ENCODE measurements at places on chromosomes 2 and 18.
A peak's percentile ranks its signal among the peaks of the same experiment; 100 is the strongest.

DNA sequence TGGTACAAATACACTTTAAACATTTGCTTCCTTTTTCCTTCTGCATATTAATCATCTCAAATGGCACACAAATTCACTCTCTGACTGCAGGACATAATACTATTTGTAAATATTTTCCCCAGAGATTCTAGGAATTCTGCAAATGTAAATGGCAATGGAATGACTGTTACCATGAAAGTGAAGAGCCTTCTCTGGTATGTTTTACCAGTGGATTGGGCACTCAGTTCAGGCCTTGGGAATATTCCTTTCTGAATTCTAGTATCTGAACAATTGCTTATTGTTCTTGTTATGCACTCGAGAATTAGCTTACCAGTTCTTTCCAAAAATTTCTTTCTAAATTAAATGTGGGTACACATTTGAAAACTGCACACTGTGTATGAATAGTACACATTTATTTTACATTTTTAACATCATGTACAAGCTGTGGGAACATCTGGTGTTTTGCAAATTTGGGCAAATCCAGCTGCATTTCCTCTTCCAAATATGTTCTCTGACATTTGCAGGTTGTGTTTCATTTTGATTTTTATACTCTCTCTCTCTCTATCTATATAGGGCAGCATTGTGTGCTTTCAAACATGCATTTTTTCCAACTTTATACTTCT lies 289.1 kb downstream of the NBAS start:
- no peak for DNase-seq

- DNase-seq: no peak
Measured at GRCh38 chr2:42367835-42368234, 6.8 kb upstream of the COX7A2L start.

- DNase-seq: no peak
Measured at GRCh38 chr2:74164761-74165160, 13.9 kb downstream of the MOB1A start.

GRCh38 chr18:63346031-63346430 lies 21.0 kb downstream of the KDSR start:
- no peak for DNase-seq

DNA sequence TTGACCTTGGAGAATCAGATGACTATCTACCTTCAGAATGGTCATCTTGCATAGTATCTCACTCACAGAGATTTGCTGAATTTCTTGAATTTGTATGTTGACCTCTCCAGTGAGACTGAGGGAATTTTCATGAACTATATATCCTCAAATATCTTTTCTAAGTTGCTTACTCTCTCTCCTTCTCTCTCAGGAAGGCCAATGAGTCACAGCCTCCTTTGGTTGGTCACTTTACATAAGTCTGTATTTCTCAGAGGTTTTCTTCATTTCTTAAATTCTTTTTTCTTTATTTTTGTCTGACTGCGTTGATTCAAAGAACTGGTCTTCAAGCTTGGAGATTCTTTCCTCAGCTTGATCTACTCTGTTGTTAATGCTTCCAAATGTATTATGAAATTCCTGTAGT lies 51.7 kb downstream of the VIT start:
- no peak for DNase-seq

GRCh38 chr2:235500761-235501672 lies 7.2 kb downstream of the AGAP1 start:
- no peak for DNase-seq

- no peak for DNase-seq
Measured at GRCh38 chr2:36858551-36859365, 107.6 kb downstream of the STRN start.

DNA sequence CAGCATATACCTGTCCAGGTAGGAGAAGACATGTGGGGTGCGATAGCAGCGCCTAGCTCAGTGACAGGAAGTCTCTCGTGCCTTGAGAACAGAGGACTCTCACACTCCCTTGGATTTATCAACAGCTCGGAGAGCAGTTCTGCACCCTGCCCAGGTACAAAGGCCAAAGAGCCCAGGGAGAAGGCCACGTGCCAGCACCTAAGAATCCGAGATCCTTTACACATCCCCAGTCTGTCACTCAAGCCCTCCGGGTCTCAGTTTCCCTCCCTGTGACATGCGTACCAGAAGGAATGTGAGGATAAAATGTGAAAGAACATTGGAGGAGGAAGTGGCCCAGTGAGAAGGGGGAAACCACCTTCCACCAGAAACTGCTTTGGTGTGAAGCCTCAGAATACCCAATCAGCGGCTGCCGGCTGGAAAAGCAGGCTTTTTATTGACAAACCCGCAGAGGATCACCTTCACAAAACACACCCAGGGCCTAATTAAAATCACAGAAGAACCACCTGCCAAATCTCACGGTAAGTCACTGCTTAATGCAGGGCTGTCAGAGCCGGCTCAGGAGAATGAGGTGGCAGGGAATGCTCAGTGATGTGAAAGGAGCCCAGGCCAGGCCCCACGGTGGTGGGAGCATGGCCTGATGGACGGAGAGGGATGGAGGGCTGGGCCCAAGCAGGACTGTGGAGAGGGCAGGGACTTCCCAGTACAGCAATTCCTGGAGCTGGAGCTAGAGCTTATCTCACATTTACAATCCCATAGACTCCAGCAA lies 66.3 kb downstream of the MYO5B start:
- DNase-seq: no peak

DNA sequence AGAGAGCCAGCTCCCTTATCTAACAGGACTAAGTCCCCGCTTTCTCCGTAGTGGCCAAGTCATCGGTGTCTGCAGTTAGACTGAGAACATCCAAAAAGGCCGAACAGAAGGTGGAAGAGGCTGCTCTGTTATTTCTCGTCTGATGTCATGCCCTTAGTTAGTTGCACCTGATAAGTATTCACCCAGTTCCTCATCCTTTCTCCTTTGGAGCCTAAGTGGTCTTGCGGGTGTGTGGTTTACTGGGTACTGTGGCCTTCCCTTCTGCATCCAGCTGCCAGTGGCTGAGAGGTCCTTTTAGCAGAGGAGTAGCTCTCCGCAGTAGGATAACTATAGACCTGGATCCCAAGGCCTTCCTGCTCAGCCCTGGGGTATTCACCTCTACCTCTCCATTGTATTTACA lies 211.6 kb downstream of the BCL2 start:
- DNase-seq: no peak

GRCh38 chr2:10331027-10331701 lies 28.5 kb downstream of the HPCAL1 start:
- DNase-seq: no peak

DNA sequence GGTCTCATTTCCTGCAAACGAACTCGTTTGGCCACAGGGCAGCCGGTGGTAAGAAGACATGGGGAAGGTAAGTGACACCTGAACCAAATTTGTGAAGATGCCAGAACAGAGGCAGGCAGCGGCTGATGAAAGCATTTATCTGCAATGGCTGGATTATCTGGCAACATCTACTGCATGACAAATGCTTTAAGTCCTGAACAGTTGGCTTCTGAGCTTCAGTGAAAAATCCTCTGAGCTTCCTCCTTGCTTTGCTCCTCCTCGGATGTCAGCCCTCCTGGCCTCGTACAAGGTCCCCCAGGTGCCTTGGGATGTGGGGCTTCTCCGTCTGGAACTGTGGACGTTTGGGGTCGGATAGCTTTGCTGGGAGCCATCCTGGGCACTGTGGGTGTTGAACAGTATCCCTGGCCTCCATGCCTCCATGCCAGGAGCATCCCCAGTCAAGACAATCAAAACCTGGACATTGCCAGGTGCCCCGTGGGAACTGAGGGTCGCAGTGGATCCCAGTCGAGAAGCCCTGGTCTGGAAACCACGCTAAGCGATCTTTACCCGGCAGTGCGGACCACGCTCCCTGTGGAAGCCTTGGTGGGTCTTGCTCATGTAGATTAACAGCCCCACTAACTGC lies 49.3 kb downstream of the KCNG2 start:
- DNase-seq: no peak

GRCh38 chr2:67782443-67782842 lies 280.4 kb downstream of the C1D start:
- DNase-seq: no peak

DNA sequence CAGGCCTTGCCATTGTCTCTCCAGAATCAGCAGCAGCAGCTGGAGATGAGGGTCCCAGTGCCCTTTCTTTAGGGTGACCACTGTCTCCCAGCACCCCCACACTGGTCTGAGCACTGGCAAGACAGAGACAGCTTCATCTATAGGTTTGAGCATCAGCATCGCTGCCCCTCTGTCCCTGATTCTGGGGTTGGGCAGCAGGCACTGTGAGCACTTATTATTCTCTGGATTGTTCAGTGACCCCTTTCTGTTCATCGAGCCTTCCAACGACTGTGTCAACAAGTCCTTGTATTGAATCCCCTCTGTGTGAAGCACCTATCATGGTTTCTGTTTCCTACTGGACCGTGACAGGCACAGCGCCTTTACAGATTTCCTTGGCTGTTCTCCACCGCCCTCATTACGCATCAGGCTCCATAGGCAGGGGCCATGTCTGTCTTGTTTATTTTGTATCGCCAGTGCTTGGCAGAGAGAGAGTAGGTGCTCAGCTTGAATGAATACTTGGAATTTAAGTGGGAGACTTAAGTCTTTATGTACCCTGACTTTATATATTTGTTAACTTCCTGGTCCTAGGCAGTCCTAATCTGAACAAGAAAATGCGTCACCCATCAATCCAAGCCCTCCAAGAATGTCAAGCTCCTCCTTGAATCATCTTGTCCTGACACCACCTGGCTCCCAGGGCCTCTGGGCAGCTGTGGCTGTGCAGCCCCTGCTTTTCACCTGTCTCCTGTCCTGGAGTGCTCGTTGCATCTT lies 11.4 kb downstream of the MALL start:
- no peak for DNase-seq

- peak; percentile 35 for DNase-seq
Measured at GRCh38 chr18:31225668-31226067, 63.0 kb upstream of the DSC1 start.

DNA sequence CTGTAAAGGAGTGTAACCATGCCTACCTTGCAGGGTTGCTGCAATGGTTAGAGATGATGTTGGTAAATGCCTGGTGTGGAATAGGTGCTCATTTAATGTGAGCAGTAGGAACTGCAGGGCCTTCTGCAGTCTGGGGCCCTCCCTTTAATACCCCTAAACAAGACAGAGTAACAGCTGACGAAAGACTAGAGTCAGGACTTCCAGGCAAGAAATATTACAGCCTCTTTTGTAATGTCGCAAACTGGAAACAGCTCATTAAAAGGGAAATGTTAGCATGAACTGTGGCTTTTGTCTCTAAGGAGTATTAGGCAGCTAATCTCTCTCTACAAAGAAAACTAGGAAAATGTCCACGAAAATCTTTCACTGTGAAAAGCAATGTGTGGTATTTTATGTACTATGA lies 26.0 kb downstream of the MARCO start:
- DNase-seq: no peak

DNA sequence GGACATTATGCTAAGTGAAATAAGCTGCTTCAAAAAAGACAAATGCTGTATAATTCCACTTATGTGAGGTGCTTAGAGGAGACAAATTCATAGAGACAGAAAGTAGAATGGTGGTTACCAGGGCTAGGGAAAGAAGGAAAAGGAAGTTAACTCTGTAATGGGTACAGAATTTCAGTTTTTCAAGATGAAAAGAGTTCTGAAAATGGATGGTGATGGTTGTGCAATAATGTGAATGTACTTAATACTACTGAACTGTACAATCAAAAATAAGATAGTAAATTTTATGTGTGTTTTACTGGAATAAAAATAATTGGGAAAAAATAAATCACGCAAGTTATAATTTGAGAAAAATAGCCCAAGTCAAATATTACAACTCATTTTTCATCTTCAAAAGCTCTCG lies 27.5 kb downstream of the ARHGAP25 start:
- DNase-seq: no peak

GRCh38 chr2:240953426-240954410 lies 44.7 kb upstream of the SNED1 start:
- no peak for DNase-seq

DNA sequence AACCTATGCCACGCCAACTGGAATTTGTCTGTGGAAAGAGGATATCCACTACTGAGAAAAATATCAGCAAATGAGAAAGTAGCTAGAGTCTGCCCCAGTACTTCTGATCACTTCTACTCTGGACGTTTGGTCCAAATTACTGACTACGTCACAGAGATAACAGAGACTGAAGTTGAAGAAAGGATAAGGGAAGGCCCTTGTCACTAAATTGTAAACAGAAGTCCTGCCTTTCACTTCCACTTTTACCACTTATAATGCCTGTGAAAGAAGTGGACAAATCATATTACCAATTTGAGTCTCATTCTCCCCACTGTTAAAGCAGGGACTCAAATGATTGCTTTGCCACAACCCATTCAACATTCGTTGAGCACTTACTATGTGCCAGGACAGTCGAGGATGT lies 173.9 kb upstream of the ERBB4 start:
- DNase-seq: no peak
